ENCODE measurements at places on chromosomes 3 and 15.

DNA sequence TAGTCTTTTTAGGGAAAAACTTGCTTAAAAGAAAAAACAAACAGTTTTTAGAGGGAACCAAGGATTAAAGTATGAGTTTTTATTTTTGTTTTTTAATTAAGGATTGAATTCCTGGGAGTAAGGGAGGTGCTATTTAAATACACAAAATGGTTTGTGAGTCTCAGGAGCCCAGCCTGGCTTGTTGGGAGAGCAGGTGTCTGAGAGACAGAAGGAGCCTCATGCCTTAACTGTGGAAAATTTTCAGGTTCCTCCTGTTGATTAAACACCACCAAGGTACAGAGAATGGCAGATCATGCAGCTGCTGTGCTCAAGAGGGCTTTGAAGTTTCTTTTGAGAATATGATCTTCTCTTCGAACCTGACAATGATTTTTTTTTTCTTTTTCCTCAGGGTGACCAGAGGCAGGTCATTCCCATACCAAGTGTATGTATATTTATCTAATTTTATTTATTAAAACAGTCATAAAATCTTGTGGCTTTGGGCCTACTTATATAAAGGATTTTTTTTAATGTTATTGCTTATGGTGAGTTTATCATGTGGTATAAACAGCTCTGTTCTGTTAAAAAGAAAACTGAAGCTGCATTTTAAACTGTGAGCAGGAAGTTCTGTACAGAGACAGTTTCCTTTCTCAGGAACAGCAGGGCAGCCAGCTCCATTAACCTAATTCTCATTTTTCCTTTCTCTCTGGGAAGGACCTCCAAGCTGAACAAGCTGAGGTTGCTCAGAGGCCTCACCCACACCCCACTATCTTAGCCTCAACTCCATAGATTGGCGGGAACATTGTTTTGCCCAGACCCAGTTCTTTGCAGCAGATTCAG is 33.7 kb upstream of the VILL start:
- no peak for DNase-seq

DNA sequence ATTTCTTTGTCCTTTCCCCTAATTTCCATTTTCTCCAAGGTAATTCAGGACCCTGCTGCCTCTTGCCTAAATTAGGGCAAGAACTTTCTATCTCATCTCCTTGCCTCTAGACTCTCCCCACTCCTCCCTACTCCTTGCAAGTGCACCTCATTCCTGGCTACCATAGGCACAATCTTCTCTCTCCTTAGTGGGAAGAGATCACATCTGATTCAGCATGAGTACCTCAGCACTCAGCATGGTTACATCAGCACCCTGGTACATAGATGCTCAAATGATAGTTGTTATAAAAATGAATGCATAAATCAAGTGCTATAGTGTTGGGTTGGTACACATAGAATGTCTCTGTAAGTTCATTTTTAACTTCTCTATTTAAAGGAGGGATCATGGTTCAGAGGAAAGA is 313.4 kb upstream of the RASGRP1 start:
- no peak for DNase-seq

DNA sequence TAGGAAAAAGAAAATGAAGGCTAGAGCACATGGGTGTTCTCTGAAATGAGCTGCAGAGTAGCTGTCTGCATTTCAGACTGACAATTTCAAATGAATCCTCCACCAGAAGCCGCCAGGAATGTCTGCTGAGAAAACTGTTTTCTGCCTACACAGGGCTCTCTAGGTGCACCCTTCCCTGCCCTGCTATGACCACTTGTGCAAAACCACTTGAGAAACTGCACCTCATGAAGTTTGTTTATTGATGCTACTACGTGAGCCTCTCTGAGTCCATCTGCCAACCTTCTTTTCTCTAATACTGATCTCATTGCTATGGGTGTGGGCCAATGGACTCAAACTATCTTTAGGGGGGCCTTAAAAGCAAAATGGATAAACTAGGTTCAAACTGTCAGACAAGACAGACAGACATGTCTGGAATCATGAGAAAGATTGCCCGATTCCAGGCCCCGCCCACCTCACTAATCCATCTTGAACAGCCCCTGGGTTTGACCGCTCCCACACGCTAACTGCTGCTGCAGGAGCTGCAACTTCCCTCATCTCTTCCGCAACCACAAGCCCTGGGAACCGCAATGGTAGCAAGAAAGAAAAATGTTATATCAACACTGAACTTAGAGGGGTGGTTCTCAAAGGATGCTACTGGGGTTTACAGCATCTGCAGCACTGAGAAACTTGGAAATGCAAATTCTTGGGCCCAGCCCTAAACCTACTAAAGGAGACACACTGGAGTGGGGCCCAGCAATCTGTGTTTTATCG is 9.0 kb upstream of the CD47 start:
- DNase-seq = no peak

DNA sequence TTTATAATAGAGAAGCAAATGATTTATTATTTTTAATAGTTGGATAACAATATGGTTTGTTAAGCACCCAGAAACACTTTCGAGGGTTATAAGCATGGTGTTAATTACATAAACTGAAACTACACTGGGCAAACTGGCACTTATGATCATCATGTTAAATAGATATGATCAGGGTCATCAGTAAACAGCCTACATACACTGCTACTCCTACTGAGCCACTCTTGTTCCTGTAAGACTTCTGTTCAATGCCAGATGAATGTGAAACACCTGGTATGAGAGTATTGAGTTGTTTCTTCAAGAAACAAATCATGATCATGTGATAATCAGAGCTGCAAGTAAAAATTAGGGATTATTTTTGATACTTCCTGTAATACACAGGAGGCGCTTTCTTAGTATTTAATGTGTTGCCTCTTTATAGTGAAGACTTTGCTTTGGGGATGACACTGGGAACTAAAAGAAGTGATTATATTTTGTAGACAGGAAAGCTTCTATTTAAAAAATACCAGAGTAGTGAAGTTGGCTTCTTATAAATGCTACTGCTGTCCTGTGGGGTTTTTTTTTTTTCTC is 32.3 kb upstream of the UTS2B start:
- DNase-seq = no peak

DNA sequence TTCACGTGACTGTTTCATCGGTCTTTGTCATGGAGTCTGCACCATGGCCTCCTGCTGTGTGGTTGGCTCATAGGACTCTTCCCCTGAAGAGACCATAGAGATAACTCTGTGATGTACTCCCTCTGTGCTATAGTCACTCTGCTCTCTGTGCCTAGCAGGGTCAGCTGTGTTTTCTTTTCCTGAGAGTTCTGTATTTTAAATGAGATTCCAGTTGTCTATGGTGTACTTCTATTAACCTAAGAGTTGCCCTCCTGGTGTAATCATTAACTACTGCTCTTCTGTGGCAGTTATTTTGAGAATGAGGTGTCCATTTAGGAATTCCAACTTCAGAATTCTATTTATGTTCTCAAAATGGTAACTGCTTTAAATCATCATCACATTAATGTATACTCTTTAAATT is 114.5 kb upstream of the ARPP21 start:
- DNase-seq = no peak

DNA sequence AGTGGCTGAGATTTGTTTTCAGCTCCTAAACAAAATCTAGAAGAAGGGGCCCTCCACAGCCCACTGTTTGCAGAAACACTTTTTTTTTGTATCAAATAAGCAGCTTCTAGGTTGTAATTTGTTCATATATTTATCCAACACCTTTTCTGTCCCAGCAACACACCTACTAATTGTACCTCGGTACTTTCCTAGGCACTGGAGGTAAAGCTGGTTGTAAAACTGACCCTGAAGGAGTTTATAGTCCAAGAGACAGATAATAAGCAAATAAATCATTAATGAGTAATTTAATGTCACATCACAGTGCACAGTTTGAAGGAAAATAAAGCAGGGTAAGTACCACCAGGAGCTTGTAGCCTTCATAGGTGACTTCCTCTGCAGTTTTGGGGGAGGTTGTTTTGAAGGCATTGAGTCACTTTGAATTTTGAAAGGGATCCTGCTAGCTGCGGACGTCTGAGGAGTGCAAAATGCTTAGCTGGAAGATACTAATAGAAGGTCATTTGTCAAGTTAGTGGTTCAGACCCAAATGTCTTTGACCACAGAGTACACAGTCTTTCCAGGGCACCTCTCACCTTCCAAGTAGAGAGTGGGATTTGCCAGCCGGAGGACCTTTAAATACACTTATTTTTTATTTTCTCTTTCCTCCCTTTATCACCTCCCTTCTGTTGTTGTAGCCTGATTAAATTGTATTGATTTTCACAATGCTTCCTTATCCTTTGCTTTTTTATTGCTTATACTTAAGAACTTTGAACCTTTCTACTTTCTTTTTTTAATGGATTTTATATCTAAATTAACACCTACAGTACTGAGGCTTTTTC is 53.8 kb downstream of the CMSS1 start:
- no peak for DNase-seq

- no peak for DNase-seq
Measured at GRCh38 chr3:64353226-64353625, 128.0 kb upstream of the PRICKLE2 start.

Measured in activated T-helper 1 cell treated with Interleukin-2 at 50 U/mL for 16 hours (primary cell).